Ecto neural progenitor cell (in vitro differentiated cells): ENCODE measurements at places on chromosomes 12 and 14.

DNA sequence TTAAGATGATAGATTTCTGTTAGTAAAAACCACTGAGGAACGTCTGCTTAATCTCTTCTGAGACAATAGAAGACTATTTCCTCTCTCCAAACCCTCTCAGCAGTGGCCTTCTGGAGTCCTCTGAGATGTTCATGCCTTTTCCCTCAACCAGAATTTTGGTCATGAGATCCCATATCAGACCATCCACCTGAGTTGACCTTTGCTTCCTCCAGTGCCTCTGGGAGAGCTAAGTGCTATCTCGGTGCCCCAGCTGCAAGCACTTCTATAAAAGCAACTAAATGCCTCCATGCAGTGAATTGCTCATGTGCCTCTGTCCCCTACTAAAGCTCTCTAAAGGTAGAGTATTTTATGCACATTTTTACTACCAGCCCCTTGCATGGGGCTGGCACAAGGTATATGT lies 172.8 kb upstream of the BCL2L14 start:
- no peak for DNase-seq

- DNase-seq, result no peak
Measured at GRCh38 chr12:68587448-68587873, 23.2 kb upstream of the RAP1B start.

DNA sequence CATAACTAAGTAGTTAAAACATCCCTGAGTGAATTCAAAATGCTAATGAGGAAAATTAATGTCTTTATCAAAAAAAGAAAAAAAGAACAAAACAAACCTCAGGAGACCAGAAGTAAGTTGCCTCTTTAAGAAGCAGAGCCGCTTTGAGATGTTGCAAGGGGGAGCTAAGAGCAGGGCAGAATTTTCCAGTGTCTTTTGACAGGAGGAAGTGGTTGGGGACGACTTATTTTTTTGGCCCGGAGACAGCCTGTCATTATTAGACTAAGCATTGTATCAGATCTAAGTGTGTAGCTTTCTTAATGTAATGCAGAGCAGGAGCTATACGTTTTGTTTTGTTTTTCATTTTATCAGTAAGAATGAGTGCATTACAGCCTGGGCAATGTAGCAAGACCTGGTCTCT lies 206.6 kb downstream of the CACNA1C start:
- no peak for DNase-seq

DNA sequence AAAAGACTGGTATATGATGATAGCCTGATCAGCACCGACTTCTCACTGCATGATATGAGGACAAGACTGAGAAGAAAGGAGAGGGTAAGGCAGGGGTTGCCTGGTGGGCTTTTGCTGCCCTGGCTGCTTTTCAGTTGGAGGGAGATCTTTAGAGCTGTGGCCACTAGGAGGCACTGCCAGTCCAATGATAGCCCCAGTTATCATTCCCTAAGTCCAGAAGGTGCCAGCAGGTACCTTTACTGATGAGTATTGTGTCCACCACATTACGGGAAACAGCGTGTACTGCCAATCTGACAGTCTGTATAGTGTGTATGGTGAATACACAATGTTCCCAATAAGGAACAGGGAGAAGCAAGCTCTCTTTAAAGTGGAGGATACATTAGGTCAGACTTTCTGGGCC lies 55.8 kb upstream of the CCDC175 start:
- DNase-seq, result peak; percentile 58

- DNase-seq, result no peak
Measured at GRCh38 chr12:31849090-31849687, 110.0 kb upstream of the RESF1 start.

DNA sequence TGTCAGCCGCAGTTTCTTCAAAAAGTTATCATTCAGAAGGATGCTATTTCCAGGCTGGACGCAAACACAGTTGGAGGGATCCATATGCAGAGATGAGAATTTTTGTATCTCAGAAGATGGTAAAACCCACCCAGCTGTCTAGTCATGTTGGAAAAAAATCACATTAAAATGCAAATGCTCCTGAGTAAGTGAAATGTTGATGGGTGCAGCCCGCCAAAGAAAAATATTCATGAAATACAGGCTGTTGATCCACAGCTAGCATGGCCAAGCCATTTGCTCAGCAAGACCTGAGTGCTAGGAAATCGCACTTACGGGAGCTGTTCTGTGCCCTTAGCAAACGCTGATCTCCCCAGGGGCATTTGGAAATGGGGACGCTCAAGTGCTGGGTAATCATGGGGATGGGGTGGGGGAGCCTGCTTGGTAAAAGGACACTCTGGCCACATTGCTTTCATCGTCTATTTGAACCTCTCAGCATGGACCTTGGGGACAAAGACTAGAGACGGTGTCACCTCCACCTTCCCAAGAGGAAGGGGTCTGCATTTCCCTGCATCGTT lies 25.7 kb downstream of the TUNAR start:
- no peak for DNase-seq

- DNase-seq, result peak; percentile 56
Measured at GRCh38 chr12:50057896-50058670, 687 bp downstream of the ASIC1 start.

- DNase-seq, result no peak
Measured at GRCh38 chr12:116633476-116633875, 74.3 kb downstream of the MAP1LC3B2 start.

- no peak for DNase-seq
Measured at GRCh38 chr12:124001343-124001742, 28.3 kb downstream of the ZNF664 start.

- no peak for DNase-seq
Measured at GRCh38 chr14:63267171-63267570, 51.6 kb downstream of the GPHB5 start.

DNA sequence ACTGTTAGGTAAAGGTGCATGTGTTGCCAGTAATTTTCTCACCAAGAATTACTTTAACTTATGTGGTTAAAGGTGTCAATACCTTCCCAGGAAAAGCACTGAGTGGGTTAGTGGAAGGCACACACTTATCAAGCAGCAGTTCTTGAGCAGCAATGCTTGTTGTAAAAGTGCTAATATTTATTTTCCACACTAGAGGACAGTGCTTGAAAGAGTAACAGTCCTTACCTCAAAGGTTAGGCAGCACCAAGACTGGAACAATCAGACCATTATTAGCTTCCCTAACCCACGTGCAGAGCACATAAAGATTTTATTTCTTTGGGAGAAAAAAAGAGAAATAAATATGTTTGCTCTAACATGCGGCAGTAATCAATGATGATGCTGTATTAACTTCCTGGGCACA lies 48.8 kb upstream of the KRR1 start:
- DNase-seq, result no peak

- DNase-seq, result peak; percentile 46
Measured at GRCh38 chr14:72291908-72292688, 359.9 kb downstream of the RGS6 start.

DNA sequence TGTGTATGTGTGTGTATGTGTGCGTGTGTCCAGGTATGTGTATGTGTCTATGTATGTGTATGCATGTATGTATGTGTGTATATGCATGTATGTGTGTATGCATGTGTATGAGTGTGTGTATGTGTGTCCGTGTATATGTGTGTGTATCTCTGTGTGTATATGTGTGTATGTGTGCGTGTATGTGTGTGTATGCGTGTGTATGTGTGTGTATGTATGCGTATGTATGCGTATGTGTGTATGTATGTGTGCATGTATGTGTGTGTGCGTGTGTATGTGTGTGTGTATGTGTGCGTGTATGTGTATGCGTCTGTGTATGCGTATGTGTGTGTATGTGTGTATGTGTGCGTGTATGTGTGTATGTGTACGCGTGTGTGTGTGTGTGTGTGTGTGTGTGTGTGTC lies 31.6 kb downstream of the CHST11 start:
- no peak for DNase-seq

DNA sequence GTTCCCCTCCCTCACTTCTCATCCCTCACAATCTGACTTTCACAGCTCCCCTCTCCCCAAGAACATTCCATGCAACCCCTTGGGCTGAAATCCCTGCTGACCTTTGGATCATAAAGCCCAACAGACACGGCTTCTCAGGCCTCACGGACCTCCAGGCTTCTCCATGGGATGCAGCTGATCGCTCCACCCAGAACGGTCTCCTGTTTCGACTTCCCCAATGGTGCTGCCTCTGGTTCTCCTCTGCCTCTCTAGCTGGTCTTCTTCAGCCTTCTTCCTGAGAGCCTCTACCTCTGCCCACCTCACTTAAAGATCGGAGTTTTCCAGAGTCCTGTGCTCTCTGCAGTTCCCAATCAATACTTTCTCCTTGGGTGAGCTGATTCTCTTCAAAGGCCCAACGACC lies 17.8 kb upstream of the PRMT8 start:
- DNase-seq, result no peak

- DNase-seq, result no peak
Measured at GRCh38 chr12:31574803-31575575, 15.9 kb downstream of the DENND5B start.

- no peak for DNase-seq
Measured at GRCh38 chr12:130456375-130457199, 118.9 kb downstream of the PIWIL1 start.

- no peak for DNase-seq
Measured at GRCh38 chr14:77763316-77763715, 2.4 kb upstream of the SNW1 start.

DNA sequence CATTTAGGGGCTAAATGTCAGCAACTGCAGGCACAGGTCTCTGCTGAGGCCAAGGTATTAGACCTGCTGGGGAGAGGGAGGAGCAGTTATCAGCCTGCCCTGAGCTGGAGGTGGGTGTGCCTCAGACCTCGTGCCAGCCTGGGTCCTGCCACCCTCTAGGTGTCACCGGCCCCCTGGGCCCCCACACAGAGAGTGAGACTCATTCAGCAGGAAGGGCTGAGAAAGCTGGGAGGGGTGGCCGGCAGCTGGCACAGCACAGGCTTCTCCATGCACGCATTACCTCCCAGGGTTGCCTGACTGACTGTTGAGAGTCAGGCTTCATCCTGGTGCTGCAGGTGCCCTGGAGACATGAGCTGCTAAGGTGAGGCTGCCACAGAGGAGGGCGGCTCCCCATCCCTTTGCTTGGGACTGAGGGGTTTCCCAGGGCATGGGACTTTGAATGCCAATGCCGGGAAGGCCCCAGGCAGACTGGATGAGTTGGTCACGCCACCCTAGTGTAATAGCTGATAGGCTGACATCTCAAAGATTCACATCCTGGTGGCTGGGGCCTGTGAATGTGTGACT lies 75.3 kb upstream of the C14orf180 start:
- DNase-seq, result peak; percentile 44

DNA sequence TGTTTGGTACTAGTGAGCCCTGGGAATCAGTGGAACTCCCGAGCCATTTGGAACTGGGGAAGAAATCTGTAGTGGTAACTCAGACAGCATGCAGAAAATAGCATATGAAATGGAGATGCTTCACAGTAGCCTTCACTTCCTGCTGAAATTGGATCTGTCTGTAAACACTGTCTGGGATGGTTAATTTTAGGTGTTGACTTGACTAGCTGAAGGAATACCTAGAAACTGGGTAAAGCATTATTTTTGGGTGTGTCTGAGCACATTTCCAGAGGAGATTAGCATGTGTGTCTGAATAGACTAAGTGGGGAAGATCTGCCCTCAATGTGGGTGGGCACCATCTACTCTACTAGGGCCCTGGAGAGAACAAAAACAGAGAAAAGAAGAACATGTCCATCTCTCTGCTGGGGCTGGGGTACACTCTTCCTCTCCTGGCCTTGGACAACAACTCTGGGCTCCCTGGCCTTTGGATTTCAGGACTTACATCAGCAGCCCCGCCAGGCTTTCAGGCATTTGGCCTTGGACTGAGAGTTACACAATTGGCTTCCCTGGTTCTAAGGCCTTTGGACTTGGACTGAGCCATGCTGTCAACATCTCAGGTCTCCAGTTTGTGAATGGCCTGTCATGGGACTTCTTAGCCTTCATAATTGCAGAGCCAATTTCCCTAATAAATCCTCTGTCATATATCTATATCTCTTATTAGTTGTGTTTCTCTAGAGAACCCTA lies 14.0 kb upstream of the CRADD start:
- no peak for DNase-seq

- no peak for DNase-seq
Measured at GRCh38 chr12:6452944-6453630, 1.2 kb downstream of the TAPBPL start.

DNA sequence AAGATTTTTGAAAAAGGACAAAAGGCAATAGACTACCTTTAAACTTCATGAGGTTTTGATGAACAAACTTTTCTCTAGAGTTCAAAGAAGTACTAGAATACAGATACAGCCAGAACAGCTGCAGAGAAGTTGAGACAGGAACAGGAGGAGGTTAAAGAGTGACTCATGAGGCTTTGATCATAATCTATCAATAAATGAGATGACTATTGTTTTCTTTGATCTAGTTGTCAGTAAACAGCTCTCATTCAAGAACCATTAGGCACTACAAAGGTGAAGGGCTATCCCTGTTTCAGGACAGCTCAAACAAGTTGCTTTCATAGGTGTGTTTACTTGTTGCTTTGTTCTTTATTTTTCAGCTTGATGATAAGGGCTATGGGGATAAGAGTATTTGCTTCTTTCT lies 2.4 kb downstream of the WASHC3 start:
- no peak for DNase-seq

DNA sequence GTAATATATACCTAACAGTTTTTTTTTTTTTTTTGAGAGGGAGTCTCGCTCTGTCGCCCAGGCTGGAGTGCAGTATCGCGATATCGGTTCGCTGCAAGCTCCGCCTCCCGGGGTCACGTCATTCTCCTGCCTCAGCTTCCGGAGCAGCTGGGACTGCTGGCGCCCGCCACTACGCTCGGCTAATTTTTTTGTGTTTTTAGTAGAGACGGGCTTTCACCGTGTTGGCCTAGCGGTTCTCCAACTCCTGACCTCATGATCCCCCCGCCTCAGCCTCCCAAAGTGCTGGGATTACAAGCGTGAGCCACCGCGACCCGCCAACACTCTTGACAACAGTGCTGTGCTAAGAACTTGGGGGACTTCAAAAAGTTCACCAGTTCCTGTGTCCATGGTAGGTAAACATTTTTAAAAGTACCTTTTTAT lies 63.5 kb downstream of the FOXG1 start:
- DNase-seq, result no peak

DNA sequence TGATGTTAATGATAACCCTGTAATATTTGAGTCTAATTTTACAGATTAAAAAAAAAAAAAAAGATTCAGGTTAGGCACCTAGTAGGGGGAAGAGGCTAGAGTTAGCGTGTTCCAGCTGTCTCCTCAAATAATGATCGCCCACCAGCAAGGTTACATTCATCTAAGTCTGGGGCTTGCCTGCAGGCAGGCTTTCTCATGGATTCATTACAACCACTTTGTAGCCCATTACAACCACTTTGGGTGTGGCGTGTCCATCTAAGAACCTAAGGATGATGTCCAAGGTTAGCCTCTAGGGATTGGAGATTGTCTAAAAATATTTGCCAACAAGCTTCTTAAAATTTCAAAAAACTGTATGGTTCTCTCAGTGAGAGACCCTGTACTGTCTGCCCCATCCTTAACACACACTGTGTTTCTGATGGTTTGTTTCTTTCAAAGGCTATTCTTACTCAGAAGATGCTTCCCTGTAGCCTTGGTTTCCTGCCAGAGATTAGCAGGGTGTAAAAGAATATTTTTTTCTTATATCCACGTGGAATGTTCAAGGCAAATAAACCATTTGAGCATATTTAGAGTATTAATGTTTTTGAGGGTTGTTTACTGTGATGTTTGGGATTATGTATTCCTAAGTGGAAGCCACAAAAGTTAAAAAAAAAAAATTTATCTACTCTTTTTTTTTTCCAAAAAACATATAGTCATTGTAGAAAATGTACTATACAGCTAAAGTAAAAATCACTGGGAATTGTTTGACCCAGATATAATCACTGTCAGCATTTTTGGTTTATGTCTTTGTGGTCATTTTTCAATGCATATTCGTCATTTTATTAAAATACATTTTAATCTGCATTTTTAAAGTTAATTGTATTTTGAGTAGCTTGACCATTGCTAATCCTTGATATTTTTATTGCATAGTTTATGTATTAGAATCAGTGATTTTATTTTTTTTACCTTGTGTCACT lies 1.7 kb downstream of the DYNC1H1 start:
- DNase-seq, result no peak
